CD4-positive, alpha-beta T cell treated with Interleukin-21 for 1 hour (primary cell): ENCODE measurements at places on chromosomes 12 and 14.

GRCh38 chr12:97921979-97922722 lies 459.5 kb downstream of the RMST start:
- no peak for DNase-seq

GRCh38 chr12:30754383-30754749 lies 385 bp downstream of the CAPRIN2 start:
- no peak for DNase-seq

DNA sequence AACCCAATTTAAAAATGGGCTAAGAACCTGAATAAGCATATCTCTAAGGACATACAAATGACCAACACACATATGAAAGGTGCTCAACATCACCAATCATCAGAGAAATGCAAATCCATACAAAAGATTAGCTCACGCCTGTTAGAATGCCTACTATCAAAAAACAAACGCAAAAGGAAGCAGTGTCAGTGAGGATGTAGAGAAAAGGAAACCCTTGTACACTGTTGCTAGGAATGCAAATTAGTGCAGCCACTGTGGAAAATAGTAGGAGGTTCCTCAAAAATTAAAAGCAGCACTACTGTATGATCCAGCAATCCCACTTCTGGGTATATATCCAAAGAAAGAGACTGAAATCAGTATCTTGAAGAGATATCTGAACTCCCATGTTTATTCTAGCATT lies 133.0 kb downstream of the CPNE8 start:
- no peak for DNase-seq

DNA sequence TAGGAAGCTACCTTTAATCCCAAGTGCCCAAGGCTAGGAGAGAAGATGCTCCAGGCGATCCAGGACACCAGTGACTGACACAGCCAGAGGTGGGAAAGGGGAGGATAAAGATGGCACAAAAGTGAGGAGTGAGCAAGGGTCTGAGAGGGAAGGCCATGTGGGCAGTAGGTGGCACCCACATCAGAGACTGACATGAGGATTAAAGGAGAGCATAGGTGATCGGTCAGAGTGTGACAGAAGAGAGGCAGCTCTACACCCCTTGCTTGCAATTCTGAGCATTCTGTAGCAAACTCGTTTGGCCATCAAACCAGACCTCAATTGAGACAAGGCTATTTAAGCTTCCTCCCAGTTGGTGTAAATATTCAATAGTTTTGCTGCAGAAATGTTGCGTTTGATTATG lies 724 bp upstream of the CD27 start:
- DNase-seq = no peak

DNA sequence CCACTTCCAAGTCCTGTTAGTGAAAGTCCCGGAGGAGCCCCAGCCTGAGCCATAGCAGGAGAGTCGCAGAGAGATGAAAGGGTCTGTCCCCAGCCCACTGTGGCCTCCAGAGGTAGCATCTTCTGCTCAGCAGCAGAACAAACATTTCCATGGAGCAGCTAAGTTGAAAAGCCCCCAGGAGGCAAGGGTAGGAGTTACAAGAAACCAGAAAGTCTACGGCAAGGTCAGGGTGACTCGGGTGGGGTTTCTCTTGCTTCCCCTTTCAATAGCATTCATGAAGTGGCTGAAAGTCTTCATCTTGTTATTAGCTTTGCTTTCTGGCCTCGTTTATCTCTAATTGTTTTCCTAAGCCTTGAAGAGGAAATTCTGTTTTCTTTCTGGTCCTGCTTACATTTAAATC lies 151.2 kb upstream of the DIO3 start:
- DNase-seq = no peak
